ENCODE measurements at places on chromosomes 7 and 10.
A peak's percentile ranks its signal among the peaks of the same experiment; 100 is the strongest.

DNA sequence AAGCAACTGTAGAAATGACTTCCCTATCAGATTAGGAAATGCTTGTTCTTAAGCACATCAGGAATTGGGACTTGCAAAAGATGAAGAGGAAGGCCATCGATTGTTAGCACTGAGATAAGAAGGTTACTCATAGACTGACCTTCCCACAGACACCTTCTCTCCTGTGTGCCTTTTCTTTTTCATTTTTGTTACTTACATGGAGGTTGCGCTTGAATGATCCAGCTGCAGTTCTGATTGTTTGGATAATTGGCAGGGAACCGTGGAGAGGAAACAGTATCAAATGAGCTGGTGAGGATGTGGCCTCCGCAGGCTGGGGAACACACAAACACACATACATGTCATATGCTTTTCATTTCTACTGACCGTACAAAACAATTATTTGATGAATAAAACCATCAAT is 134.9 kb upstream of the RSU1 start:
- DNase-seq = peak; percentile 30

- peak; percentile 81 for DNase-seq
Measured at GRCh38 chr7:18515067-18515466, 19.5 kb downstream of the HDAC9 start.

DNA sequence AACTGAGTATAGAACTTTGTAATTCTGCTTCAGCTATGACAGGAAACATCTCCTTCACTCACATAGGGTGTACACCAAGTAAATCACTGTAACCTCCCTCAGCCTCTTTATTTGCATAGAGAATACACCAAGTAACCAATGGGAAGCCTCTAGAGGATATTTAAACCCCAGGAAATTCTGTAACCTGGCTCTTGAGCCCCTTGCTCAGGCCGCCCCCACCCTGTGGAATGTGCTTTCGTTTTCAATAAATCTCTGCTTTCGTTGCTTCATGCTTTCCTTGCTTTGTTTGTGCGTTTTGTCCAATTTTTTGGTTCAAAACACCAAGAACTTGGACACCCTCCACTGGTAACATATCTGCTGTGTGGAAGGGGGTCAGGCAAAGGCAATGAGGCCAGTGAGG is 60.2 kb downstream of the CLRN3 start:
- no peak for DNase-seq

DNA sequence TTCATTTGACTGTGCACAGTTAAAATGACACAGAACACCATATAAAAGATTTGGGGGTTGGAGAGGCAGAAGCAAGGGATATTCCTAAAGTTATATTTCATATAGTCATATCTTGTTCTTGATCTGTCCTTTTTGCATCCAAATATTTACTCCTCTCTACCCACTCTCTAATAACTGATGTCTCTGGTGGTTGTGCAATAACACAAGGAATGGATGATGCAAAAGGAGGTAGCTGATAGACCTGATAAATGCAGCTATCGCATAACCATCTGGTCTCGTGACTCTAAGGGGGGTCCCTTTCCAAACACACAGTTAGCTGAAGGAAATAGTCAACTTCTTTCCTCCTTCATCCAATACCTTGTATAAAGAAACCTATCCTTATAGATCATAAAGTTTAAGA is 123.1 kb downstream of the POLR1F start:
- no peak for DNase-seq

GRCh38 chr7:26497801-26498596 is 206.3 kb downstream of the SNX10 start:
- DNase-seq = no peak

- no peak for DNase-seq
Measured at GRCh38 chr7:148747274-148747673, 48.6 kb downstream of the CUL1 start.

DNA sequence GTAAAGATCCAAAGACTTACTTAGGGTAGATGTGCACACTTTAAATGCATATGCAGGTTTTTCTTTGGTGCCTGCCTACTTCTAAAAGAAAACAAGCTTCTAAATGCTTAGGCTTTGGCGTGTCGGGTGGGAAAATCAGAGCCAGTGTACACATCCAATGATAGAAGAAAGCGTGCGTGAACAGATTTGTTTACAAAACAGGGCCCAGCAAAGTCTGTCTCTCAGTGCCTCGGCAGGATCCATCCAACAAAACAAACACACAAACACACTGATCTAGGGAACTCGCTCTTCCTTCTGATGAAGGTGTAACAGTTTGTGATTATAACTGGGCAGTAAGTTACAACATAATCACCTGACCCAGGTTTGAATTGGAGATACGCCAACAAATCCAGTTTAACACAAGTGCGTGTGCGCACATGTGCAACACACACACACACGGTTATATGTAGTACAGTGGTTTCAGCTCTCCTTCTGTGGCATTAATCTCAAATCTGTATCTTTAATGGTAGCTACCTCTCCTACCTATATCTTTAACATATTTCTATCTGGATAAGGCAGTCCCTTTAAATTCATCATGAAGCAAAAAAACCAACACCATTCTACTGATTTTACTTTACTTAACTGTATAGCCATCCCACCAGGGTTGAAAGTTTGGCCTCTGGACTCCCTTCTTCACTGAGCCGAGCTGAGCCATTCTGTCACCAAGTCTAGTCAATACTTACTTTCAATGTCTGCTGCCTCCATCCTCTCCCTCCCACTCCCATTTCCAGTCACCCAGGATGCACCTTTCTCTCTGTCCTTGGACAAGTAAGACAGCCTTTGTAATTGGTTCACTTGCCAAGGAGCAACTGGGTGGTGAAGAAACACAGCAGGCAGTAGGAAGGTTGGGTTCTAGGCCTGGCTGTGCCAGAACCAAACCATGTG is 184.4 kb upstream of the KLF14 start:
- no peak for DNase-seq

DNA sequence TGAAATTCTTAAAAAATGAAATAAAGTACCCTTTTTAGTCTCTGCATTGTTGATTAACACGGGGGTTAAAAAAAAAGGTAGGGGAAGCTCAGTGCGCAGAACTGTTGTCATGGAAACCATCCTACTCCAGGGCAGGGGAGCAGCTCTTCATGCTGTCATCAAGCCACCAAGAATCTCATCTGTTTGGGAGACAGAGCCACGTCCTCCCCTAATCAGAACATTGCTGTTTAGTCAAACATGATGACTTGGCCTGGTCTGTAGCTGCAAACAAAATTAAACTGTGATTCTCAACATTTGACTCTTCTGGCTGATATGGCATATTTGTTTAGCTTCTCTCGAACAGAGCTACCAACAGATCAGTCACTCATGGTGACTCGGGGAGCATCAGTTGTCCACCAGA is 254.4 kb upstream of the KLF14 start:
- no peak for DNase-seq

DNA sequence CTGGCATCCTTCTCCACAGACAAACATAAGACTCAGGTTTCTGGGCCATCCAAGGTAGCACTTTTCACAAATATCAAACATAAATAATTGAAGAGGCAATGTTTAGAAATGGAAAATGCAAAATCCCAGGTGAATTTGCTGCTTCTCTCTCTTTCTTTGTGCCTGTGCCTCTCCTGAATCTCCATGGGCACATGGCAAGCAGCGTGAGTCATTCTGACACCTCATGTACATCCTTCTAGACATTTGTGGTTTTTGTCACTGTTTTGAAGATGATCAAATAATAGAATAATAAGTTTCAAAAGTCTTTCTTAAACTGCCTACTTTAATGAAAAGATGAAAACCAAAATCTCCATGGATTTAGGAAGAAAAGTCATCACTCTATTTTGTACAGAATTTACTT is 60.3 kb upstream of the RAB11FIP2 start:
- no peak for DNase-seq

GRCh38 chr10:97069576-97070362 is 116.0 kb downstream of the SLIT1 start:
- DNase-seq = no peak

GRCh38 chr10:5575482-5576153 is 50.9 kb downstream of the CALML3 start:
- peak; percentile 61 for DNase-seq

DNA sequence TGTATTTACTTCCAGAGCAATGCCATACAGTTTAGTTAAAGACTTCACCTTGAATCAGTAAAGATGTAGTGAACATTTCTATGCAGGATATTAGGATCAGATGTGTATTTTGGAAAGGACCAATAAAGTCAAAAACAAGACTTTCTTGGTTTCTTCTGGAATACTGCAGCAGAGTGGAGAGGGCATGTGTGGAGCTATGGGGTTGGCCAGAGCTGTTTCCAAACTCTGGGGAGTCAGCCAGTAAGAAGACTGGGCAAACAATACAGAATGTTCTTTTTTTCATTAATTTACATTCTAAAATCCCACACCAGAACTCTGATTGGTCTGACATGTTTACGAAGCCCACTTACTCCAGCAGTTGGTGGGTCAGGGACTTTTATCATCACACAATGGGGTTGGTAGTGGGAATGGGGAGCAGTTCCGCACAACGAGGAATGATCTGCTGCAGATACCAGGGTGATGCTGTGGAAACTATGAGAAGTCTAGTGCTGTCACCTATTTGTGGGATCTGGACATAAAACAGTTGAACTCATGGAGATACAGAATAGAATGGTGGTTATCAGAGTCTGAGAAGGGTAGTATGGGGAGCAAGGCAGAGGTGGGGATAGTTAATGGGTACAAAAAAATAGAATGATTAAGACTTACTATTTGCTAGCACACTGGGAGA is 267.7 kb downstream of the MALRD1 start:
- DNase-seq = no peak

DNA sequence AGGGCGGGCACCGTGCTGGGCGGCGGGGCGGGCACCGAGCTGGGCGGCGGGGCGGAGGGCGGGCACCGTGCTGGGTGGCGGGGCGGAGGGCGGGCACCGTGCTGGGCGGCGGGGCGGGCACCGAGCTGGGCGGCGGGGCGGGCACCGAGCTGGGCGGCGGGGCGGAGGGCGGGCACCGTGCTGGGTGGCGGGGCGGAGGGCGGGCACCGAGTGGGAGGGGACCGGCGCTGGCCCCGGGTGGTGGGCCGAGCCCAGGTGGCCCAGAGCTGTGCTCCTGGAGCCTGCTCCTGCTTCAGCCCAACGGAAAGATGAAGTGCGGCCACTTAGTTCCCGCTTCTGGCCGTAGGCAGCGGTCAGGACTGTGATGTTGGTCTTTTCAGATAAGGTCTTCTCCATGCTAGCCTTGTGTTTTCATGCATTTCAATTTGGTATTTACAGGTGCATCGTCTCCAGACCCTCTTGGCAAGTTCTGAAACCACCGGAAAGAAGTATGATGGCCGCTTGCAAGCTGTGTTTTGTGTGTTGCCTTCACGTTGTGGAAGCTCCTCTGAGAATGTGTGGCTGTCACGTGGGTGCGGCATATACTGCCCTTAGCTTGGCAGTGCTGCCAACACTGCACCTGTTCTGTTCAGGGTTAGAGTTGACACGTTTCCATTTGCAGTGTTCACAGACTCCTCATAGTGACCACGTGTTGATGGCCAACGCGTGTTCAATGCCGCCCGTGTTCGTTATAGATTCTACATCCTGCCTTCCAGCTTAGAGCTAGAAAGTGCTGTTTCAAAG is 25.2 kb downstream of the IQCE start:
- DNase-seq = no peak

- DNase-seq = peak; percentile 71
Measured at GRCh38 chr10:119207713-119208552, 562 bp downstream of the GRK5 start.

- no peak for DNase-seq
Measured at GRCh38 chr10:24096281-24096680, 112.7 kb upstream of the KIAA1217 start.

DNA sequence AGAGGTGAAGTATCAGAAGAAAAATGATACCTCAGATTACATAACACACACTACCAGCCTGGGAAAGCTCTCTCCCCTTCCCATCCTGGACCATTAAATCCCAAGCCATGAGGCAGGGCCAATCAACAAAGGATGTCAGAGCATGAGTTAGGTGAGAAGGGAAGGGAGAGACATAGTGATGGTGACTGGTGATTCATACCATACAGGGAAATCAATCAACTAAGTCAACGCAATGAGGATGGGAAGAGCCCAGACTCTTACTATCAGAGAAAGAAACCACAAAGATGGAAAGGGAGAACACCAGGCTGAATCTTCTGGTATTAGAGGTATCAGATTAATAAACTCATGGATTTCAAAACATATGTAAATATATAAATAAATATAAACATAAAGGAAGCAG is 185.4 kb downstream of the KMT2E start:
- no peak for DNase-seq

GRCh38 chr7:151867912-151868311 is 9.0 kb downstream of the PRKAG2 start:
- no peak for DNase-seq

- DNase-seq = no peak
Measured at GRCh38 chr7:25068502-25069213, 56.4 kb downstream of the CYCS start.

DNA sequence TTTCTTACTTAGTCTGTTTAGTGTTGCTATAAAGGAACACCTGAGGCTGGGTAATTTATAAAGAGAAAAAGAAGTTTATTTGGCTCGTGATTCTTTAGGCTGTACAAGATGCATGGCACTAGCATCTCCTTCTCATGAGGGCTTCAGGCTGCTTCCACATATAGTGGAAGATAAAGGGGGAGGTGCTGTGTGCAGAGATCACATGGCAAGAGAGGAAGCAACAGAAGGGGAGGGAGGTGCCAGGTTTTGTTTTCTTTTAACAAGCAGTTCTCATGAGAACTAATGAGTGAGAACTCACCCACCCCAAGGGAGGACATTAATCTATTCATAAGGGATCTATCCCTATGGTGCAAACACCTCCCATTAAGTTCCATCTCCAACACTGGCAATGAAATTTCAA is 17.3 kb downstream of the CYP2E1 start:
- DNase-seq = no peak

DNA sequence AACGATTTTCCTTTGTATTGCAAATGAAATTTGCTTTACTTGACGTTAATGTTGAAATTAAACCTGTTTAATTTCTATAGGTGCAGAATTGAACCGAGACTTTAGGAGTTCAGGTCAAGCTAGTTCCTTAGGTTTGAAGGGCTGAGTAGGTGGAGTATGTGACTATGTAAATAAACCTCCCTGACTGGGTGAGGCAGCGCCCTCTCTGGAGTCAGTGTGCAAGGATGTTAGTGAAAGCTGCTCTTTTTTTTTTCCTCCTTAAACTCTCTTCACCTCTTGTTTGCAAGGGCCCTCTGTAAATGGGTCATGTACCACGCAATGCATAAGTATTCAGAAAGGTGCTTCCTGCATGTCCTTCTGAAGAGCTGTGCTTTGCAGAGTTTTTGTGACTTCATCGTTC is 33.8 kb downstream of the GALNT17 start:
- no peak for DNase-seq

DNA sequence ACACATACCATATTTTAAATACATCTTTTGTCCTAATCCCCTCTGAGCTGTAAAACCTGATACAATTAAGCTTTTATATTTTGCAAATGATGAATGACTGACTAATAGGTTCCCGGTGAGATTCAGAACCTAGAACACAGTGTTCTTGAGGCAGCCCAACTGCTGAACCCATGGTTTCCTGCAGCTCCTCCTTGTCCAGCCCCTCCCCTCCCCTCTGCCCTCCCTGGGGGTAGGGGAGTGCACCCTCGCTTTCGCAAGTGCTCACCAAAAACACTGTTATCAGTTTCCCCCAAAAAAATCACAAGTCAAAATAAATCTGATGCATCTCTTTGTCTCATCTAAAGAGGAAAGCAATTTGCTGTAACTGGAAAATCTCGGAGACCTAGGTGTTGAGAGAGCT is 602.8 kb downstream of the KCNMA1 start:
- no peak for DNase-seq

- no peak for DNase-seq
Measured at GRCh38 chr10:100696477-100696901, 48.9 kb upstream of the PAX2 start.

GRCh38 chr10:63205421-63205820 is 72.3 kb downstream of the NRBF2 start:
- no peak for DNase-seq

GRCh38 chr10:58743466-58744115 is 230.9 kb downstream of the BICC1 start:
- peak; percentile 56 for DNase-seq

Data from adipocyte (in vitro differentiated cells).